ENCODE measurements at places on chromosomes 3 and 15. TPM values are rescaled to one million over a fixed set of nuclear protein-coding genes. Genes with fewer than 3 reads are reported as not detected.

The IL1RAP gene
- 11.8 TPM for total RNA-seq

The RNF168 gene
- 24.3 TPM for total RNA-seq

- peak overlapping the region; percentile 65 for H3K4me3 ChIP-seq
- H3K36me3 ChIP-seq = no peaks in the 10 kb centered on the region
- peak overlapping the region; percentile 59 for H3K27ac ChIP-seq
- DNase-seq = no peak
These were observed 100.6 kb upstream of the IGF1R start for GRCh38 chr15:98547741-98548138.

DNA sequence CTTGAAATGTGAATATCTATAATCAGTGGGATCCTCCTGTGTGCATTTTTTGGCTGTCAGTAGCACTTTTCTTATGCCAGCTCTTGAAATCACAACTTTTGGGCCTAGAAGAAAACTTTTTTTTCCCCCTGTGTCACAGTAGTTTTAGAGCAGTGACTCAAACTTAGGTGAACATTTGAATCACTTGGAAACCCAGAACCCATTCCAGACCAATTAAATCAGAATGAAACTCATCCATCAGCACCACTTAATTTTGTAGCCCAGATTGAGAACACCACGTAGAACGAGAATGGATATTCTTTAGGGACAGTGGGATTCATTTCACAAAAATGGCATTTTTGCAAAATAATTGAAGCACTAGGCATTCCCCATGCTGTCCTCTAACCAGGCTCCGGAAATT lies 224.8 kb upstream of the NANOGP8 start:
- H3K36me3 ChIP-seq = no peaks in the 10 kb centered on the region
- no peak overlapping the region for H3K27ac ChIP-seq
- no peak overlapping the region for H3K4me3 ChIP-seq
- no peak for DNase-seq

DNA sequence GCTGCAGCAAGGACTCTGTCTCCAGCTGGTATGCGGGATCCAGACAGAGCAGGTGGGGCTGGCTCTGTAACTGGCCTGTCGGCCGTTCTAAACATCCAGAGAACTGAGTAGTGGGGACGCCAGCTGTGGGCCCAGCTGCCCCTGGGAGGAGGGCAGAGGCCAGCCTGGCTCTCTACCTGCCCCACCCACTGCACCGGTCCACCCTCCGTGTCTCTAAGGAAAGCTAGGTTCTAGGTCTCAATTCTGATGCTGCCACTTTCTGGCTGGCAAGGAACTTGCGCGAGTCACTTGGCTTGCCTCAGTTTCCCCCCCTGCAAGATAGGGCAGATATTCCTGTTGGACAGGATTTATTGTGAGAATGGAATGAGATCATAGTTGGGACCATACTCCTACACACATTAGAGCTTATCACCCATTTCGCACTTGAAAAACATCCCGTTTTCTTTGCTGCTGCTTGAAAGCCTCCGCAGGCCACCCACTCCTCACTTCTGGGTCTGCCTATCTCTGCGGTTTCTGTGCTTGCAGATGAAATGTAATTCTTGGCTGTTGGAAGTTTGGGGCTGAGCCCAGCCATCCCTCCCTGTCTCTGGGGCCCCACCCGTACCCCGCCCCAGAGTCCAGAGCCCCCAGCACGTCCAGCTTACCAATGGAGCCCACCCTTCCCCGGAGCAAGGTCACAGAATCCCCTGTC lies 65.8 kb downstream of the IQSEC1 start:
- no peak for DNase-seq
- no peaks in the 10 kb centered on the region for H3K27me3 ChIP-seq
- no peaks in the 10 kb centered on the region for H3K4me1 ChIP-seq
- H3K36me3 ChIP-seq = no peaks in the 10 kb centered on the region

- H3K27ac ChIP-seq = no peak overlapping the region
- H3K27me3 ChIP-seq = no peaks in the 10 kb centered on the region
- no peak for DNase-seq
- H3K4me1 ChIP-seq = no peaks in the 10 kb centered on the region
- H3K36me3 ChIP-seq = no peaks in the 10 kb centered on the region
These were observed 93.1 kb downstream of the STAG1 start for GRCh38 chr3:136658946-136659682.

All from breast epithelium (tissue), 4 donors.